CD4-positive, alpha-beta T cell treated with Interleukin-6 at 100 ng/mL for 8 hours (primary cell): ENCODE measurements at places on chromosomes 5 and 9.

DNA sequence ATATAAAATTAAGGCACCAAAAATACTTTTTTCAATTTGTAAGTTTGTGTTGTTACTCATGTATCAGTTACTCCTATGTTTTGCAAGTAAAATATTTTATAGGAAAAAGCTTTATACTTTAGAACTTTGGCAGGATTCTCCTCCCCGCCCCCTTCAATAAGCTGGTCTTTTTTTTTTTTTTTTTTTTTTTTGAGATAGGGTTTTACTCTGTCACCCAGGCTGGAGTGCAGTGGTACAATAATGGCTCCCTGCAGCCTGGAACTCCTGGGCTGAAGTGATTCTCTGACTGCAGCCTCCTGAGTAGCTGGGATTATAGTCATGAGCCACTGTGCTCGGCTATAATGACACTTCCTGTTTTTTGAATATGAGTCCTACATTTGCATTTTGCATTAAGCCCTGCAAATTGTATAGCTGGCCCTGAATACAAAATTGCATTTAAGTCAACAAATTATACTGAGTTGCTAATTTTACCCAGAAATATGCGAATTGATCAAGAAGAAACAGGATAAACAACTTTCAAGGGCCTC, 192.9 kb downstream of the PIK3R1 start:
- no peak for DNase-seq

DNA sequence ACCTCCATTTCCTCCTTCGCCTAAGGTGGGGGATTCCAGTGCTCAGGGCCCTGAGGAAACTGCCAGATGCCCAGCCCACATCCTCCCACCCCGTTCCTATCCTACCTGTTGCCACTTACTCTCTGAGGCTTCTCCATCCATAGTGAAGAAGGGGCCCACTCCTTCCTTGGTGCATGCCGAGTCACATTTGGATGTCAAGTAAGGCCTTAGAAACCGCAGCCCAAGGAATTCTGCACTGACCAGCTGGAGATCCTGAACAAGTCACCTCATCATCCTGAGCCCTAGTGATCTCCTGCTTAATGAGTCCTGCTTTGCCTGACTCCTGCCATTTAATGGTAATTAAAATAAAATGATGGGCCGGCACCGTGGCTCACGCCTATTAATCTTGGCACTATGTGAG, 6.7 kb upstream of the TNIP1 start:
- DNase-seq = no peak

- DNase-seq = no peak
Observed at GRCh38 chr9:8589476-8589875, 789.9 kb upstream of the DMAC1 start.

- no peak for DNase-seq
Observed at GRCh38 chr5:123997064-123997461, 485.1 kb downstream of the CSNK1G3 start.

DNA sequence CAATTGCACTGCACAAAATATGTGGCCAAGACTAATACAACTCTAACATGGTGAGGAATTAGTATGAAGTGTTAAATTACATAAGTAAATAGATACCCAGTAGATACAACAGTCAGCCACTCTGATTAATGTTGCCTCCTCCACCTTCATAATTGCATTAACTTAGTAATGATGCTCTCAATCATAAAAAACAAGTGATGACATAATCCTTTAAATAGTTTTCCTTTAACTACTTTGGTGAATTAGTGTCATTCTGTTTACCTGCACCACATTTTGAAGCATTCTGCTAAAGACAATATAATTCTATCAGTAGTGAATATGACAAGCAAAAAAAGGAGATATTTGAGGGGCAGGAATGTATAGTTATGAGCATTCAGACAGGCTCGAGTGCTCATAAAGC, 265.9 kb upstream of the SLC24A2 start:
- DNase-seq = no peak

- DNase-seq = no peak
Observed at GRCh38 chr9:30964332-30964731, 1420.1 kb upstream of the ACO1 start.

DNA sequence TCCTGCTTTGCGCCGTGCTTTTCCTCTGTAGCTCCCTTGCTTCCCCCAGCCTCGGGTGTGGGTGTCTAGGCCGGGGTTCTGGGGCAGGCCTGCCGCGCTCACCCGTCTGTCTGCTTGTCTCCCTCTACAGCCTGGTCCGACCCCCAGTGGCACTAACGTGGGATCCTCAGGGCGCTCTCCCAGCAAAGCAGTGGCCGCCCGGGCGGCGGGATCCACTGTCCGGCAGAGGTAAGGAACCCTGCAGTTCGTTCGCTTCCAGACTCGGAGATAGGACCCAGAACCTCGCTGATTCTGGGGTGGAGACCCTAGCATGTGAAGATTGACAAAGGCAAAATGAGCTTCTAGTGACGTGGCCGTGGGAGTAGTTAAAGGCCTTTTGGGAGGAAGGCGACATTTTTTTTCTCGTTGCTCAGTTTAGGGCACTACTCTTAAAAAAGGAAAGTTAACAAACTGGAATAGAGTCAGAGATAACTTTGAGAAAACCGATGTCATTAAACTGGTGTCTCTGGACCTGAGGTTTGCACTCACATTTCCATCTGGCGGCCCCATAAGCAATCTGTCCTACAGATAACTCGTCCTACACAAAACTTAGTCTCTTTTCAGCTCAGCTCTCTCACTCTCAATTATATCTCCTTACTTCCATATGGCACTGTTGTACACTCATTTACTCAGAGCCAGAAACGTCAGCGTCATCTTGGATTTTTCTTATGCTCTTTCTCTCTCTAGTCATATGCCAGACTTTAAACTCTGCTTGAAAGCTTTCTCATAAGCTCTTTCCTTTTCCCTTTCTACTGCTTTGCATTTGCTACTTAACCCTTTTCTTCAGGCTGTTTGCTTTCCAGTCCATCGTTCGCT, 561 bp downstream of the SEC61B start:
- no peak for DNase-seq

- DNase-seq = no peak
Observed at GRCh38 chr9:107637421-107638420, 148.2 kb upstream of the KLF4 start.

GRCh38 chr5:135458921-135459331, 6.8 kb upstream of the TIFAB start:
- DNase-seq = no peak

DNA sequence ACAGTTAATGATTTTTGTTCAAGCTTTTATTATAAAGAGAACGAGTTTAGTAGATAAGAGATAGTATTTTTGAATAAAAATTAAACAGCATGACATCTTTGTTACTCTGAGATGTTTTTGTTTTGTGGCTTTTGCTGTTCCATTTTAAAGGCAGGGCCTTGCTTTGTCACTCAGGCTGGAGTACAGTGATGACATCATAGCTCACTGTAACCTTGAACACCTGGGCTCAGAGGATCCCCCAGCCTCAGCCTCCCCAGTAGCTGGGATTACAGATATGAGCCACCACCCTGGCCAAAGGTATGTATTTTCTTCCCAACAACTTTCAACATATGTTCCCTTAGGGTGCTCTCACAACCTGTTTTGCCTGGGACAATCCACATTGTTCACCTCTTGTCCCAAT, 730.9 kb upstream of the RGMB start:
- DNase-seq = no peak

DNA sequence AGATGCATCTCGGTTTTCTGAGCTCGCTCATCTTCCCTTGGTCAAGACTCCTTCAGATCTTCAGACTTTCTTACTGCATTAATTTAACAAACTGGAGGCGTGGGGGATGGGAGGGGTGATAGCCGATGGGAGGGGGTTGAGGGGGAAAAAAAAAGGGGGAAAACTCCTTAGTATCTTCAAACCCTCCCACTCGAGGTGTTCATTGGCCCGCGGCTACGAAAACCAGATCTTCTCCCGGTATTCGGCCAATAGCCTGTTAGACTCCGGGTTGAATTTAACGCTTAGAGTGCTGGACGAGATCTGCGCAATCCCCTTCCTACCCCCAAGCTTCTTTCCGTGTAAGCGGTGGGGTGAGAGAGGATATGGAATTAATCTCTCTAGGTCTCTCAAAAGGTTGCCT, 689 bp upstream of the GLRA1 start:
- DNase-seq = no peak

DNA sequence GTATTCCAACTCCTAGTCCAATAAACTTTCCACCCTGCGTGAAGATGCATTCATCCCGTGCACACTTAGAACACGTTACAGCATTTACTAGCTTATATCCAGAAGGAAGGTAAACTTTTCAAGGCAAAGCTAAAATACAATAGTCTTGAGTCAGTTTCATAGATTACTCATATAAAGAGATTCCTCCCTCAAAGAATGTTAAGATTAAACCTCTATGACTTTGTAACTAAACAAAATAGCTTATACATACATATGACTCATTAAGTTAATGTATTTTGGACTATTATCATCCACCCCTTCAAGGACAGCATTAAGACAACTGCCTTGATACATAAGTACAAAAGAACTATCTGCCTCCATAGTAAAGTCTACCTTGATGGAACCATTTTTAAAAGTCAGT, 36.1 kb downstream of the TLE1 start:
- DNase-seq = no peak

GRCh38 chr5:77852514-77853352, 76.6 kb upstream of the TBCA start:
- no peak for DNase-seq

GRCh38 chr9:27991221-27991620, 417.9 kb upstream of the C9orf72 start:
- no peak for DNase-seq

DNA sequence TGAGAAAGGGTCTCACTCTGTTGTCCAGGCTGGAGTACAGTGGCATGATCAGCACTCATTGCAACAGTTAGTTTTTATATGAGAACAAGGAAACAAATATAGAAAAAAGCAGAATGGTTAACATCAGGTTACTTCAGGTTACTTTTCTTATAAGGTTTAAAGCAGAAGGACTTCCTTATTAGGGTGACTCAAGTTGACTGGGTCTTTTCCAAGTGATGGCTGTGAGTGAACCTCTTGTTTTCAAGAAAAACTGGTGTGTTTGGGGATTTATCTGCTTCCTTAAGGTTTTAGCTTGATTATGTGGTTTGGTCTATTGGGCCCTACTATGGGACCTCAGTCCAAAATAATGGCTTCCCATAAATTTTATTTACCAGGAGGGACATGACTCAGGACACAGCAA, 99.2 kb downstream of the ARRDC3 start:
- DNase-seq = no peak

- no peak for DNase-seq
Observed at GRCh38 chr5:138809391-138809790, 56.2 kb downstream of the CTNNA1 start.

DNA sequence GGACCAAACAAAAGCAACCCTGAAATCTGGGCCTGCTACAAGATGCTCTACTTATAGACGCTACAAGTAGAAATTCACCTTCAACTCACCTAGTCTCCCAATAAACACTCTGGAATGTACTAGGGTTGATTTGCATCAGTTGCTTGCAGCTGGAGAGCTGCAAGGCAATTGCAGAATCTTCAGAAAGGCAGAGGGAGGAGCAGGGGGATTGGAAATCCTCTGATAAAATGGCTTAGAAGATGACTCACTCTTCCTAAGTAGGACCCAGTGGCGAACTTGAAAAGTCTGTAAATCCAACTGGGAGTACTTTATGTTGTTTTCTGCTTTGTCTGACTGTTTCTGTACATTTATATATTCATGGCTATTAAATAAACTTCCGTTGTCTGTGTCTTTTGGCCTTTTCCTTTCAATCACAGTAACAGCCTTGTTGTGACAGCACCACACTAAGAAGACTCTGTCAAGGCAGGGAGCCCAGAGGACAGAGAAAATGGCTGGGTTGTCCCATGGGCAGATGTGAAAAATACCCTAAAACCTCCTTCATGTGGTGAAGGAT, 14.7 kb upstream of the MLLT3 start:
- no peak for DNase-seq

GRCh38 chr9:107914151-107914550, 424.6 kb upstream of the KLF4 start:
- no peak for DNase-seq

DNA sequence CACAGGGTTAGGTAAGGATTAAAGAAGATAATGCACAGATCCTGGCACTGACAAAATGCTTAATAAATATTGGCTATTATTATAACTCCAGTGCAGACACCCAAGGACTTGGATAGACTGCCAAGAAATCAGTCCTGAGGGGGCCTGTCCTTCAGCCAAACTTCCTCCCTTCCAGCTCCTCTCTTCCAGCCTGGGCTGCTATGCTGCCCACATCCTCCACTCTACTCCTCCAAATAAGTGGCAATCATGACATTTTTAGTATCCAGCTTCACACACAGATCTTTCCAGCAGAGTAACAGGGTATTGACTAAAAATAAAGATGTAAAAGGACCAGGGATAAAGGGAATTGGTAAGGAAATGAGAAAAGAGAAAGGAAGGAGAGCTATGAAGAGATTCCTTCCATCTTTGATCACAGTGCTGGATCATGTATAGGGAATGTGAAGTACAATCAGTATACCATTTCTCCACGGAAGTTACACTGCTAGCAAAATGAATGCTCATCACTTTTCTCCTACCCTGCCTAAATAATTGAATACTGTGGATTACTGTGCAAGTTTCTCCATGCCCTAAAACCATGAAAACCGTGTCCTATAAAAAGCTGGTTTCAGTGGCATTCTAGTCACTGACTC, 136.0 kb upstream of the OSMR start:
- no peak for DNase-seq
